Common myeloid progenitor, CD34-positive (primary cell): ENCODE measurements at places on chromosomes 3 and 15.

DNA sequence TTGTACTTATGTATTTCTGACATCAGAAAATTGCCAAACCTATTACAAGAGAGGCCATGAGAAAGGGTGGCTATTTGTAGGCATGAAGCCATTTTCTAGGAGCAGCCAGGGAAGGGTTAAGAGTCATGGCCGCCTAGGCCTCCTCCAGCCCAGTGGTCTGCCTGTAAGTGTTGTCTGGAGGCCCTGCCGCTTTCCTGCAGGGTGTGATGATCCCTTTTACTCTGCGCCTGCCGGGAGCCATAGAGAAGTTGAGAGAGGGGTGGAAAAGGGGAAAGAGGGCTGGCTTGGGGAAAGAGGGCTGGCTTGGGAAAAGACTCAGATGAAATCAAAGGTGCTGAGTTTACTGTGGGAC is 29.1 kb upstream of the KCTD6 start:
- DNase-seq: no peak

DNA sequence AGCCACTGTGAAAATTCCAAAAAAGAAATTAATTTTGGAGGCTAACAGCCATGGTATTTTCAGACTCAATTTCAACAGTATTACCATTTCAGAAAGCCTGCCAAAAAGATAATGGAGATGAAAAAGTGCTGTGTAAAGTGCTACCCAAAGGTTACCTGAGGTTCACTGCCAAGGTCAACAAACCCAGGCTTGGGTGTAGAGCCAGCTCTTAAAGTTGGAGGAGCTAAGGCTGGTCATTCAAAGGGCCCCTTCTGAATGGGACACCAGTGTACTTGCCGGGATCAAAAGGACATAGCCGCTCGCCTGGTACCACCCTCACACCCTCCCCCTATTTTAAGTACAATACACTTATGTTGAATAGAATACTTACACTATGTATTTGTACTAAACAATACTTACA is 64.5 kb downstream of the ETV5 start:
- no peak for DNase-seq

GRCh38 chr15:39690881-39691634 is 91.6 kb downstream of the FSIP1 start:
- no peak for DNase-seq

- no peak for DNase-seq
These were observed 60.6 kb upstream of the GOLGA8B start for GRCh38 chr15:34644061-34644460.

GRCh38 chr3:155352900-155353490 is 59.5 kb upstream of the STRIT1 start:
- DNase-seq: peak; percentile 59

- no peak for DNase-seq
These were observed 63.2 kb downstream of the DGKG start for GRCh38 chr3:186298876-186299275.
